ENCODE measurements at places on chromosomes 12 and 14.

DNA sequence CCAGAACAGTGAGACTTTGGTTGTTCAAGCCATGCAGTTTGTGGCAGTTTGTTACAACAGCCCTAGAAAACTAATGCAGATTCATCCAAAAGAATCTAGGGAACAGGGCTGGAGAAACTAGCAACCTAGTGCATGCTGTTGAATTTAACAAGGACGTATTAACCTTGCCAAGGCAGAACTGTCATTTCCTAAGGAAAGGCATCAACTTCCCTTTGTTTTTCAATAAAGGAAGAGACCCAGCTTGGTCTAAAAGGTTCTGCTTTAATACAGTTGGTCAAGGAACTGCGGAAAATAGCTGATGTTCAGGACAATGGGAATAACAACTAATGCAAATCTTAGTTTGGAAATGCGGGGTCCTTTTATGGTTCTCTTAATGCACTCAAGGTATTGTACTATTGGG lies 11.5 kb downstream of the AK7 start:
- DNase-seq, result no peak

DNA sequence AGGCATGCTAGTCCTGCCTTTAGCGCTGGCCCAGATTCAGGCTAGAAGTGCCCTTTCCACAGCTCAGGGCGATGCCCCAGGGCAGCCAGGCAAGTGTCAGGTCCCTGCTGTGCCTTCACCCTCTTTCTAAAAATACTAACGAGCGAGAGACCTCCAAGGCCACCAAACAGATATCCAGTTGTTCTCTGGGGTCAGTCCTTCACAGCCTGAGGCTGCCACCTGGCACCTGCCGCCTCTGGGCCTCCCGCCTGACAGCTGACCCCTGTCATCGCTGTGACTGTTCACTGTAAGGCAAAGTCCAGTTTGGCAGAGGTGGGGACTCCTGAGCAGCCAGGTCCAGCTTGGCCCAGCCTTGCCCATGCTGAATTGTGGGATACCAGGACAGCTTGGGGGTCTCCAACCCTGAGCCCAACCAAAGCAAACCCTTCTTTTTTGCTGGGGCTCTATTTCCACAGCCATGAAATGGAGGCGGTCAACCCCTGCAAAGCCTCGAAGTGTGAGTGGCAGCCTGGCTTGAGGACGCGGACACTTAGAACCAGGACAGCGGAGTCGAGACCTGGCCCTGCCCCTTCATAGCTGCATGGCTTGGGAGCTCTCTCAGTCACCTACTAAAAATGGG lies 79.9 kb downstream of the NINJ2 start:
- no peak for DNase-seq

DNA sequence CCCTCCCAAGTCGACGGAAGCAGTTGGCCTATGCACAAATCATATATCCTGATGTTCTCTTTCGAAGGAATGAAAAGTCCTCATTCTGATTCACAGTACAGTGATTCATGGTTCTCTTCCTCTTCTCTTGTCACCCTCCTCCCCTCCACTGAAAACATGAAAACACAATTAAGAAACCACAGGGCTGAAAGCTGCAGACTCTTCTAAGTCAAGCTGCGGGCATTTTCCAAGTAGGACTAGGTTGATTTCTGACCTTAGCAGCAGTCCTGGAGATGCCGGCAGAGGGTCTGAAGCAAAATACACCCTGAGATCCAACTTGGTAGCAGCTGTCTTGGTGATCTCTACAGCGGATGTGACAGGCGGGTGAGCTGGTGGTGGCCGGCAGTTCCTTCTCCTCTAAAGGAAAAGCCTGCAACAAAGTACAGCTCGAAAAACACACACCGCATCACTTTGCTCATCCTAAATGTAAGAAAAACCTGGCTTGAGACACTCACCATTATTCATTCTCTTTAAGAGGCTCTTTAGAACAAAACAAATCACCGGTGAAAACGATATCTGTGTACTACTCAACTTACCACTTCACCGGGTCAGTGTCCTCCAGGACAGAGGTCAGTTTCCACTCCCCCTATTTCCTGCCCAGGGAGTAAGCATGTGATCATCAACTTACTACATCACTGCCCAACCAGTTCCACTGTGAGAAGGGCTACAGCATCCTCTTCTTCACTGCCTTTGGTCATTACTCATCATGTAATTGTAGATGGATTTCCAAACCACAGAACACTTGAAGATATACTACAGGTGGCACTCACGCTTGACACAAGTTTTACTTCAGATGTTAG lies 6.0 kb downstream of the TMCC3 start:
- no peak for DNase-seq

- DNase-seq, result no peak
Measured at GRCh38 chr14:94097091-94097490, 13.4 kb upstream of the IFI27 start.

DNA sequence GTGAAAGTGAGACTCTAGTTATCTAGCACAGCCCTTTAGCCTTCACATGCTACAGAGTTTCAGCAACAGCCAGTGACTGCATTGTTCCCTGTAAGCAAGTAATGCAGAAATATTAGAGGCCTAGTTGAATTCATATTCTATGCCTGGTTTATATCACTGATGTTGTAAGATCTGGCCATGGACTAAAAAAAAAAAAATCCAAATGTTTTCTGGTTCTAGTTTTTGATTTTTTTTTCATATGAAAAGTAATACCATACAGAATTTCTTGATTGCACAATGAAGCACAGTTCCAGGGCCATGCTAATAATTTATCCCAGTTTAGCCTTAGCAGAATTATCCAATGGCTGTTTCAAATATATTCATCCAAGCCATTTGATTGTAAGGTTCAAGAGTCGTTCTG lies 341.5 kb upstream of the DDHD1 start:
- no peak for DNase-seq

DNA sequence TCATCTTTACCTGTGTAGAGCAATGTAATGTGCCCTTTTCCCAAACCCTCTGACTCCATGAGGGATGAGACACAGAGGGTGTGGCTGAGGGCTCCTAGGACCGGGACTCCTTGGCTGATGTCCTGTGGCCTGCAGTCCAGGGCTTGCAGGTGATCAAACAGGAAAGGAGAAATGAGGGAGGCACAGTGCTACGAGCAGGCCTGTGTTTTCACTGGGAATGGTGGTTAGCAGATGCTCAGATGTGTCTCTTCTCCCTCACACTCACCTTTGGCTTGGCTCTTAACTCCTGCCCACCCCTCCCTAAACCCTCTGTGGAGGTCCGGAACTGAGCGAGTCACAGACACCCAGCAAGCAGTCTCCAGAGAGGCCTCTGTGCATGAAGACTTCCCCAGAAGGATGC lies 254.4 kb downstream of the DAD1 start:
- no peak for DNase-seq

DNA sequence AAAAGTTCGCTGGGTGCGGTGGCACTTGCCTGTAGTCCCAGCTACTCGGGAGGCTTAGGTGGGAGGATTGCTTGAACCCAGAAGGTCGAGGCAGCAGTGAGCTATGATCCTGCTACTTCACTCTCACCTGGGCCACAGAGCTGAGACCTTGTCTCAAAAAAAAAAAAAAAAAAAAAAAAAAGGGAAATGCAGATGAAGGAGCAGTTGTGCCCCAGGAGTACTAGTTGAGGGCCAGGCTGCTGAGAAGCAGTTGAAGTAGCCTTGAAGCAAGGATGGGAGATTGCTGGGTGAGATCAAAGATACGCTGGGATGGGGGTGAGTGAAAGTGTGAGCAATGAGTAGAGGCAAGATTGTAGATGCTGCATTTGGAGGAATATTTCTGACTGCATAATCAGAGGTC lies 93.4 kb upstream of the DNM1L start:
- no peak for DNase-seq

GRCh38 chr14:23646648-23647549 lies 10.7 kb downstream of the DHRS2 start:
- DNase-seq, result no peak

- DNase-seq, result peak; percentile 48
Measured at GRCh38 chr12:114508529-114509129, 102.7 kb upstream of the TBX5 start.

GRCh38 chr12:106082216-106083175 lies 56.3 kb downstream of the NUAK1 start:
- no peak for DNase-seq

- no peak for DNase-seq
Measured at GRCh38 chr12:57455374-57456144, 452 bp downstream of the INHBE start.

- no peak for DNase-seq
Measured at GRCh38 chr12:38162013-38162412, 154.6 kb upstream of the ALG10B start.

DNA sequence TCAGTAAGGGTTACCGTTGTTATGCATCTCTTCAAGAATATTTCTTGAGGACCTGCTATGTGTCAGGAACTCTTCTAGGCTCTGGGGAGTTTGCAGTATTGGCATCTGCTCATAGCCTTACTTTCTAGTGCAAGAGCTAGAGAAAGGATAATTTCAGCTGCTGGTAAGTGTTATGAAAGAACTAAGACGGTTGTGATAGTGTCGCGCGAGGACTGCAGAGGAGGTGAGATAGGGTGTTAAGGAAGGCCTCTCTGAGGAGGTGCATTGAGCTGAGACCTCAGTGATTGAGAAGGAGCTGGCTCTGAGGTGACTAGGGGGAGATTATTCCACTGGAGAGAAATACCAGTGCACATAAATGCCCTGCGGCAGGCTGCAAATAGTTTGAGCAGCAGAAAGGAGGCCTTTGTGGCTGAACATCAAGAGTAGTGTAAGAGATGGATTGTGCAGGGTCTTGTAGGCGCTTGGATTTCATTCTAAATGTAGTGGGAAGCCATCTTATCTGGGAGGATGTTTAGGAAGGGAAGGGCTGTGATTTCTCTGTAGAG lies 824 bp downstream of the DDX55 start:
- no peak for DNase-seq

DNA sequence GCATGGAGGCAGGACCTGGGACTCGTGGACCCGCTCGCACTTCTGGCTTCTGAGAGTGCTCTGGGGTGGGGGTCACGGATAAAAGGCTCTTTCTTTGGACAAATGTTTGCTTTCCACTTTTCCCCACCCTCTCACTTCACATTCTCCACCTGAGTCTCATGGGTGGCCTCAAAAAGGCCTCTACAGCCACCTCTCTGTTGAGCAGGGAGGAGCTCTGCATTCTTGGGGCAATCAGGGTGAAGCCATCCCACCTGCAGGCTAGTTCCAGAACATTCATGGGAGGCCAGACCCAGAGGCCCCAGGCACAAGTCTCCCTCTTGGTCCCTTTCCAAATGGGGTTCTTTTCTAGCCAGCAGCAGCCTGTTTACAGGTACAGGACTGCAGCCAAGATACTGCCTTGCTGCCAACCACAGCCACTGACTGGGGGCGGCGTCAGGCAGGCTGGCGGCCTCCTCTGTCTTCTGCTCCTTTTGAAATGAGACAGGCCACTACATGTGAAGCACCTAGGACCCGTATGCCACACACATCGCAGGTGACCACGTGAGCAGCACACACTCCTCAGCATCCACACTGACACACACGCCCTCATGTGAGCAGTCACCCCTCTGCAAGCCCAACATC lies 18.2 kb upstream of the CEBPE start:
- DNase-seq, result no peak

DNA sequence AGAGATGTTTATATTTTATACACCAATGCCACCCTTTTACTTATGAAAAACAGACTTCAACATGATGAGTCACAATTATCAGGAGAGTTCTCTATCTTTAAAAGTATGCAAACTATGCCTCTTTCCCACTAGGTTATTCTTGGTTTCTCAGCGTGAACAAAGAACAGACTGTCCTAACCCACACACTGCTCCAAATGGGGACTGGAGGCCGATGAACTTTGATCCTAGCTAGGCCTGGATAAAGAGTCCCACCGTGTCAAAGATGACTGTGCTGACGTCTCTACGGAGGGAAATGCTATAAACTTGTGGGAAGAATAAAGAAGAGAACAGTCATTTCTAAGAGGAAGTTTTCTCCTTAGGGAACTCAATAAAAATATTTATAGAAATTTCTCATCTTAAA lies 160.1 kb downstream of the EPS8 start:
- no peak for DNase-seq

GRCh38 chr12:46831335-46832129 lies 5.7 kb upstream of the SLC38A4 start:
- DNase-seq, result no peak

DNA sequence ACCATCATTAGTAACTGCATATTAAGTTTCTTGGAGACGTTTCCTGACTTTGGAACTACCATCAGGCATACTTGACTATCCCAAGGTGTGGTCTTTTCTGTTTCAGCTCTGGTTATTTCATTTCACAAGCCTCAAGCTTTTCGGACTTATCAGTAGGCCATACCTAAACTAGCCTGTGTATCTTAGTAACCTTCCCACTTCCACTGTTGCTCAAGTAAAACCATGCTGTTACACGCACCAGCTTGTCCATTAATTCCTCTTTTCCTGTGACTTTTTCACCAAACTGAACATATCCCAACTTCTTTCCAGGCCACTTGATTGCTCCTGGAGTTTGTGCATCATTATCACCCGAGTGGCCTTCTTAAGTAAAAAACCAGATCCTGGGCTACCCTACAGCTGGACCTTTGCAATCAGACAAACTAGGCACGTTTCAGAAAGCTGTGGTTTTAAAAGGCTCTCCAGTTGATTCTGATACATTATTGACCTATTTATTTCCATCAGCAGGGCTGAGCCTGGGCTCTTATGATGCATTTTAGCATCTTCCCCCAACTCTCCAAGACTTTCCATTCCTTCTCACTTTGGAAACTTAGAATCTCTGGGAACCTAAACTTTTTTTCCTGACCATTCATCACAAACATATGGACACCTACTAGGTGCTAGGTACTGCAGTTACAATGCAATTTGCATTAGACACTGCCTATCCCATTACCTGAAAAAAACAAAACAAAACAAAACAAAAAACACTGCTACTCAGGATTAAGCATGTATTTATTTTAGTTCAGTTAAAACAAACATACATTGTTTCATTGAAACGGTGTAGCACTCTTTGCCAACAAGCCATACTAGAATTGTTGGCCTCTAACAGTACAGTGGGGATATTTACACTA lies 14.9 kb downstream of the SLC38A2 start:
- no peak for DNase-seq

GRCh38 chr12:65534238-65534841 lies 255.9 kb downstream of the MSRB3 start:
- no peak for DNase-seq

GRCh38 chr12:53325511-53326061 lies 4.2 kb upstream of the AAAS start:
- DNase-seq, result no peak

GRCh38 chr12:110776410-110776809 lies 33.7 kb upstream of the PPP1CC start:
- DNase-seq, result no peak

DNA sequence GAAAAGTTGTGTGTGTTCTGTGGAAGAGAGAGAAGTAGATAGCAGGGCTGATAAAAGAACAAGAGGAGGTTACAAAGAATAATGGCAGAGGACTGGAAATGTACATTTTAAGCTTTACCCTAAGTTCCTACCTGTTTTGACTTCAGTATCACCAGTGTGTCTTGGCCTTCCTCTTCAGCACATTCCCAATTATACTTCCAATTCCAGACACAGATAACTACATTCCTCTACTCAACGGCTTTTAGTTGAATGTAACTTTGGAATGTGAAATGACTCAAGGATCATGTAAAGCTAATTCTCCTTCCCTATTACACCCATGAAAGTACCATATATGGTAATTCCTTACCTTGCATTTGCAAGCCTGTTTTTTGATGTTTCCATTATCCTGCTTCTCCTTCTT lies 5.0 kb downstream of the MGST1 start:
- DNase-seq, result no peak

GRCh38 chr14:25955772-25956171 lies 642.1 kb downstream of the NOVA1 start:
- DNase-seq, result no peak

Measured in T-cell (primary cell).